NCI-H226 (cell line): ENCODE measurements at places on chromosomes 2 and 18.

GRCh38 chr18:69658685-69659084 lies 258.0 kb downstream of the DOK6 start:
- DNase-seq = no peak

DNA sequence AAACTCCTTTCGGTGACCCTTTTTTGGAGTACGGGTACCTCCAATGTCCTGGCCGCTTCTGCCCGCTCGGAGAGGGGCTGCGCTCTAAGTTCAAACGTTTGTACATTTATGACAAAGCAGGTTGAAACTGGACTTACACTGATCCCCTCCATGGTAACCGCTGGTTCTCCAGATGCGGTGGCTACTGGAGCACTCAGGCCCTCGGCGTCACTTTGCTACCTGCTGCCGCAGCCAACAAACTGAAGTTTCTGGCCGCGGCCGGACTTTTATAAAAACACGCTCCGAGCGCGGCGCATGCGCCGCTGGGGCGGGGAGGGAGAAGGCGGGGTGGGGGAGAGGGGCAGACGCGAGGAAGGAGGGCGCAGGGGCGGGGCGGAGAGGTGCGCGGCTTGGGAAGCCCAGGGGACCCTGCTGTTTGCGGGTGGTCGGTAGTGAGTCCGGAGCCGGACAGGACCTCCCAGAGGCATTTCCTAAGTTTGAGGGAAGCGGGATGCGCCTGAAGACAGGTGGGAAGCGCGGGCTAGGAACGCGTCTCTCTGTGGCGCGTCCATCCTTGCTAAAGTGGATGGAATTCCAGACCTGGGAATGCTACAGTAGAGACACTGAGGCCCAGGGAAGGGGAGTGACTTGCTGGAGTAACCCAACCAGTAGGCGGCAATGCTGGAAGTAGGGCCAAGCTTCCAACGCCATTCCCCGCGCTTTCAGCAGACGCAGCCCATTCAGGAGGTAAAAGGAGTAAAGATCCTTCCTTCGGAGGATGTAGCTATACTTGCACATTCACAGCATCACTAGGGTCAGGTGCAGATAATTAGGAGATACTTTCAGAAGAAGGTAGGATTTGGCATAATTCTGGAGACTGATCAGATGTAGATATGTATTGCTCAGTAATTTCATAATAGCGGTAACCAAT lies at the start of gene CXCR4:
CXCR4 (minus strand) TSS at position 241 of the 910 bp plus-strand sequence; CDS start at position 152, 89 bp downstream.
- DNase-seq = no peak

- DNase-seq = no peak
Measured at GRCh38 chr2:2662037-2662846, 331.2 kb upstream of the MYT1L start.

GRCh38 chr2:64472881-64473280 lies 18.9 kb downstream of the LGALSL start:
- DNase-seq = no peak

DNA sequence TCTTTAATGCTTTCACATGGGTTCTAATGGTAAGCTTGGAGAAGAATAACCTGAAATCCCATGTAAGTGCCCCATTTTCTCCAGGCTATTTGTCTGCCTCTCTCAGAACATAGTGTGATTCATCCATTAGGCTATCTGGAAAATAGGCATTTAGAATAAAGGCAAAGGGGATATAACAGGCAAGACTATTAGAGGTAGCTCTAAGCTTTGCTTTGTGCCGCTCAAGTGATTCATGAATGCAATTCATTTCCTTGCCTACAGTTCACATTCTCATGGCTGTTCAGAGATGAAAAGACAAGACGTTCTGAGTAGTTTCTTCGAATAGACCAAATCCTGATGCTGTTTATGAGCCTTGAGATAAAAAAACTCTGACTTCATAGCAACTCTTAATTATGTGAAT lies 101.7 kb downstream of the ANKRD44 start:
- peak; percentile 37 for DNase-seq

DNA sequence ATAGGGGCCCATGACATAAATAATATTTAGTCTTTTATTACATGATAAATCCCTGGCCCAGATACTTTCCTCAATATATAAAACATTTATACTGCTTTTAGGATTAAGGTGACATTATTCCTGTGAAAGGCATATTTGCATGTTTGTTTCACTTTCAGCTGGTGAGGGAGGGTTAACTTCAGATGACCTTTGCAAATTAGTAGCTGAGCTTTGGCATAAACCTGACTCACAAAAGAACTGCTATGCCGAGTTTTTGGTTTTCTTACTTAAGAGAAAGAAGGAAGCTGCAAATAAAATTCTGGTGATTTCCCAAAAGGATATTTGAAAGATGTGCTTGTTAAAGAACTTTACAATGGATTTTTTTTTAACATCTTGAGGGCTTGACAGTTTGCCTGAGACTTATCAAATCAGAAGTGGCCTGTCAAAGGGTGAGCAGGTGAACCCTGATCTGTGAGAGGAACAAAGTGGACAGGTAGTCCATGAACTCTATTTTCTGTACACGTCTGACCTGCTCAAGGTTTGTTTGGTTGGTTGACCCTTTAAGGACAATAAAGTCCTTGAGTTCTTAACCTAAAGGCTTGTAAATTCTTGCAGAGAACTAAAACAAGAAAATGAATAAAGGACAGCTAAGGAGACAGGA lies 93.5 kb downstream of the FAM124B start:
- DNase-seq = no peak

GRCh38 chr18:41989508-41989907 lies 34.5 kb downstream of the PIK3C3 start:
- no peak for DNase-seq

DNA sequence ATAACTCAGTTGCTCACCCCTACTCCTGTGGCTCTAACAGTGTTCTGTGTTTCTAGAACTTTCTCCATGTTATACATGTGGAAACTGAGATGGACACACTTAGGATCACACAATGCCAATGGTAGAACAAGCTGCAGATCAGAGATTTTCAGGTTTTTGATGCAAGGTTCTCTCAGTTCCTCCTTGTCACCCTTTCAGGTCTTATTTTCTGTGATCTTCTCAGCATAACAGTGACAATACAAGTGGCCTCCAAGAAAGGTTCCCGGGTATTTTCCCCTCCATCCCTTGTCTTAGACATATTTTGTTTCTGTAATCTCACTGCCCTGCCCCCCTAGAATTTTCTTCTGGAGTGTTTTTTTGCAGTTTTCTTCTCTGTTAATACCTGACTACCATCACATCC lies 6.2 kb upstream of the MGAT5 start:
- no peak for DNase-seq

DNA sequence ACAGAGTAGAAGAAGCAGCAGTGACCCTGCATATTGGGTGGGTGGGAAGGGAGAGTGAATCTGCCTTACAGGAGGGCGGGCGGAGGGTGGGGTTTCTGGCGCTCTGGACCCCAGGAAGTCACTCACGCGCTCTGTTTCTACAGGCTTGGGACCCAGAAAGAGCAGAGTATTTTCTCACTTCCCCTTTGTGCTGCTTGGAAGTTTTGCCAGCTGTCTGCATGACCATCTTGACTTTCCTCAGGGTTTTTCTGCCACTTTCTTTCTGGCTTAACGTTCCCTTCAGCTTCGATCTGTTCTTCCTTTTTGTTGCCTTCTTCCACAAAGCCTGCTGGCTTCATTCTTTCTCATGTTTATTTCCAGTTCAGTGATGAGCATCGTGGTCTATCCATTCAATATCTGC lies 383.1 kb downstream of the GALR1 start:
- DNase-seq = no peak

- DNase-seq = no peak
Measured at GRCh38 chr2:175576270-175576669, 394.8 kb upstream of the ATP5MC3 start.

DNA sequence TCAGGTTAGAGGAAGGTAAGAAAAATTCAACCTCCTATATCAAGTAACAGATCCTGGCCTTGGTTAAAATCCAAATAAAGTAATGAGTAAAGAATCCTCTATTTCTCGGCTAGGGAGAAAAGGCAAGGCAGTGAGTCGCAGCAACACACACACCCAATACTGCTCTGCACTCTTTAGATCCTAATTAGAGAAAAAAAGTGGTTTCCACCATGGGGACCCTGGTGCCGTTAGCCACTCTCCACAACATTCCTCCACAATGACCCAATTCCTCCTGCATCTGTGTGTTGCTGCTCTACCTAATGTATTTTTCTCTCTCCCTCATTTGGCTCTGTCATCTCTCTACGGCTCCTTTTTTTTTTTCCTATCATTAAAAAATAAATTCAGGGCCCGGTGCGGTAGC lies 462.7 kb downstream of the METTL4 start:
- peak; percentile 55 for DNase-seq

DNA sequence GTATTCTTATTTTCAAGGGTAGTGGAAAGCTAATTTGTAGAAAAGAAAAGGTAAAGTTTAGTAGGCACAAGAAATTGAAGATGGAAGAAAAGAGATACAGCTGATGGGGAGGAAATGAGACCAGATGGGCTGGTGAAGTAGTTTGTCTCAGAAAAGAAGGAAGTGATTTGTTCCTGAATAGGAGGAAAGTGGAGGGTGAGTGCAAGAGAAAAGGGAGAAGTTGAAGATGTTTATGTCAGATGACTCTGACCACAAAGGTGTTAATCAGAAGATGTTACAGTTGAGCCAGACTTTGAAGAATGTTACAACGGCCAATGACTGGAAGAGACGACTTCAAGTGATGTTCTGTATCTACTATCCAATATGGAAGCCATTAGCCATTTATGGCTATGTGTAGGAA lies 21.2 kb downstream of the ZSCAN30 start:
- no peak for DNase-seq

GRCh38 chr2:69157441-69157840 lies 144.5 kb downstream of the ANTXR1 start:
- DNase-seq = no peak

DNA sequence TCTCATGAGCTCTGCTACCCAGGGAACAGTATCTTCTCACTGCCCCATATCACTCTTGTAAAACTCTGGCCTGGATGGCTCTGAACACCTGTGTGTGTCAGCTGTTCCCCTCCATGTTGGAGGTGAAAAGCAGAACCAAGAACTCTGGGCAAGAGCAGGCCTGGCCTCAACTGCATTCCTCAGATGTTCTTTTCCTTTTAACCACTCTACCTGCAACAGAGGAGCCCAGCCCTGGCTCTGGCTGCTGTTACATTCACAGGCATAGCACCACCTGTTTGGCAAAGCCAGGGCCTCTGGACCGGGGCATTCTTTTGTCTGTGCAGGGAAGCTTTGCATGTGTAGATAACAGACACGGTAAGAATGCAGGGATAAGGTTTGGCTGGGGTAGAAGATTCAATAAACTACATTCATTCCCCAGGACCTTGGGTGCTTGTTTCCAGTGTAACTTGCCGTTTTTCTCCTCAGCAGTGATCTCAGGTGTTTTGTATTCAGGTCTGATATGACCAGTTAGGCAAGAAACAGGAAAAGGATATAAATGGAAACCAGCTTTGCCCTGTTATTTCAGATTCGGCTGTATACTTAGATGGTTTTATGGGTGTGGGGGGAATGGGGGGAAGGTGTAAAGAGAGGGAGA lies 95.1 kb downstream of the SPTBN1 start:
- DNase-seq = no peak

- DNase-seq = no peak
Measured at GRCh38 chr2:238811759-238812158, 36.1 kb upstream of the TWIST2 start.

- no peak for DNase-seq
Measured at GRCh38 chr2:238444242-238444641, 17.5 kb downstream of the ASB1 start.

DNA sequence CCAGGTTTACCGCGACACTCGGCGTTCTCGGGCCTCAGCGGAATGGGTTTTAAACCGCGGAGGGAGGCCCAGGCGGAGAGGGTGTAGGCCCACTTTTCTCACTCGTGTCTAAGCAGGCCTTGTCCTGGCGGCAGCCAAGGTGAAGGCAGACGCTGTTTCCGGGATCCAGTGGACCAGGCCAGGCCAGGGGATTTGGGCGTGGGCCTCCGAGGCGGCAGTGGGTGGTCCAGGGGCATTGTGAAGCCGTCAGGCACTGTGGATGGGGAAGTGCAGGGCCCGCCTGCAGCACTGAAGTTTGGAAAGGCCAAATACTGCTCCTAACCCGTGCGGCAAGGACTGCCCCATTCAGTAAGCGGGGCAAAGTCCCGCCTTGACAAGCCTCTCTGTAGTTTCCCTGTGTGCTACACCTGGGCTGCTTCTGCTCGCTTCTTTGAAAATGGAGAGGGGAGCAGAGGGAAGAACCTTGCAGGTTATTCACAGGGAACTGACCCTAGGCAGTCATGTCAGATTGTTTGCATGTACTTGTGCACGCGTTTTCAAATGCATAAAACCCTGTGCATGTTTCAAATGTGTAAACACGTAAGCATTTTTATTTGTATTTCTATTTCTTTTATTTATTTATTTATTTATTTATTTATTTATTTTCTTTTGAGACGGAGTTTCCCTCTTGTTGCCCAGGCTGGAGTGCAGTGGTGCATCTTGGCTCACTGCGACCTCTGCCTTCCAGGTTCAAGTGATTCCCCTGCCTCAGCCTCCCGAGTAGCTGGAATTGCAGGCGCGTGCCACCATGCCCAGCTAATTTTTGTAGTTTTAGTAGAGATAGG lies 7.5 kb upstream of the DLX2 start:
- DNase-seq = no peak

GRCh38 chr18:54013452-54013851 lies 211.0 kb downstream of the MBD2 start:
- no peak for DNase-seq

DNA sequence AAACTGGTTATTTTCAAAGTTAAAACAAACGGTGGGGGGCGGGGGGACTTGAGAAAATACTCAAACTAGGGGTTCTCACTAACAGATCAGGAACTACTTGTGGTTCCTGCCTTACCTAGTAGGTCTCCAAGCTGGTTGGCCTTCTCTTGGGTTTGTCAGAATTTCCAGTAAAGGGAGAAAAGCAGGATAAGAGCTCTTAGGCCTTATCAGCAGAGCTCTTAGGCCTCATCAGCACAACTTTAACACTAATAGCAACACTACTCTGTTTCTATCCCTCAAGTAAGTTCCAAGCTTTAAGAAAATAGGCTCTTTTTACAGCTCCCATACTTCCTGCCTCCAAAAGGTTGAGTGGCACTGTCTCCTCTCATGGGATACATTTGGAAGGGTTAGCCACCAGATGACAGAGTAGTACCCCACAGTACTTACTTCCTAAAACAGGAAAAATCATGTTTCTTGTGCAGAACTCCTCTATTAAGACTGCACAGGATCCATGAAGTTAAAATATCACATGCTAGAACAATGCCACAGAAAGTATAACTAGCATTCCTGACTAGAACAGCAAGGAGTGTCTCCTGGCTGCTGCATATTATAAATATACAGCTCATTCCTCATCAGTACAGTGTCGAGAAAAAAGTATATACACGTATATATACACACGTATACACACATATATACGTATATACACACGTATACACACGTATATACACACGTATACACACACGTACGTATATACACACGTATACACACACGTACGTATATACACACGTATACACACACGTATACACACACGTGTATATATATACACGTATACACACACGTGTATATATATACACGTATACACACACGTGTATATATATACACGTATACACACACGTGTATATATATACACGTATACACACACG lies 6.1 kb downstream of the FBXO11 start:
- no peak for DNase-seq

DNA sequence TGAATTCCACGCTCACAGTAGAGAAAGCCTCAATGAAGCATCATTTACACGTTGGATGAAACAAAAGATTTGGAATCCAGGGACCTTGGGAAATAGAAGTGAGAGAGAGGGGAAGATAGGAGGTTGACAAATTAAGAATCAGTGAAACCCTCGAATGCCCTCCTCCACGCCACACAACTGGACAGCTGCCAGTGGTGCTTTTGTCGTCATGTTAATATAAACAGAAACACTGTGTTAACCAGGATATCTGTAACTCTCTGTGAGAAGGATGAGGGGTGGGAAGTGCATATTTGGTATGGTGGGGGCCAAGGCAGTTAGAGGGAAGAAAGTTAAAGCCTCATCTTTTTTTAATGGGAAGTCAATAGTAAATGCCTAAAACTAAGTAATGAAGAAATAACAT lies 108.7 kb downstream of the GFPT1 start:
- DNase-seq = peak; percentile 25
